ENCODE measurements at places on chromosomes 6 and 20. TPM values are rescaled to one million over a fixed set of nuclear protein-coding genes. Genes with fewer than 3 reads are reported as not detected.

DNA sequence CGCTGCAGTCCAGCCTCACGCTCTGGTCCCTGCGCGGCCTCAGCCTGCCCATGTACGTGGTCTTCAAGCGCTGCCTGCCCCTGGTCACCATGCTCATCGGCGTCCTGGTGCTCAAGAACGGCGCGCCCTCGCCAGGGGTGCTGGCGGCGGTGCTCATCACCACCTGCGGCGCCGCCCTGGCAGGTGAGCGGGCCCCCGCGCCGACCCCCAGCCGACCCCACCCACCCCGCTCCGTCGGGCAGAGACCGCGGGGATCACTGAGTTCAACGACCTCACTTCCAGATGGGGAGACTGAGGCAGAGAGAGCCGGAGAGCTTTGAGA, 545 bp downstream of the SLC35D3 start:
- DNase-seq = no peak
- peak overlapping the region; percentile 56 for H3K4me3 ChIP-seq
- no peak overlapping the region for H3K27ac ChIP-seq
- H3K4me1 ChIP-seq = no peaks in the 10 kb centered on the region

DNA sequence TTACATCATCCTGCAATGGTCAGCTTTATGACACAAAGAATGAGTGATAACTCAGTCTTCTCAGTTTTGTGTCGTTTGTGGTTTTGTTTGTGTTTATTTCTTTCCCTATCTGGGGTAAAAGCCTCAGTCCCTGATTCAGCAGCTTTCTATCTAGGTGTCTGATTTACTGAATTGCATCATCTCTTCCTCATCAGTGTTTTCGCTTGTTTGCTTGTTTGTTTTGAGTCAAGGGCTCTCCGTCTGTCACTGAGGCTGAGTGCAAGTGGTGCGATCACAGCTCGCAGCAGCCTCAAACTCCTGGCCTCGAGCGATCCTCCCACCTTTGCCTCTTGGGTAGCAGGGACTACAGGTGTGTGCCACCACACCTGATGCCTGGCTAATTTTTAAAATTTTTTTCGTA, 548.9 kb downstream of the PRKN start:
- DNase-seq = no peak
- H3K4me1 ChIP-seq = no peaks in the 10 kb centered on the region
- H3K27ac ChIP-seq = no peak overlapping the region
- H3K36me3 ChIP-seq = no peaks in the 10 kb centered on the region
- H3K4me3 ChIP-seq = no peak overlapping the region

Gene VSTM2L
- total RNA-seq = 2.9 TPM

- H3K36me3 ChIP-seq = no peaks in the 10 kb centered on the region
- DNase-seq = no peak
- no peak overlapping the region for H3K27ac ChIP-seq
- no peak overlapping the region for H3K4me3 ChIP-seq
- H3K27me3 ChIP-seq = no peaks in the 10 kb centered on the region
Observed at GRCh38 chr20:34084227-34084923, 27.7 kb downstream of the EIF2S2 start.

Data from neural progenitor cell (in vitro differentiated cells).